M059J (cell line): ENCODE measurements at places on chromosomes 7 and 10.

DNA sequence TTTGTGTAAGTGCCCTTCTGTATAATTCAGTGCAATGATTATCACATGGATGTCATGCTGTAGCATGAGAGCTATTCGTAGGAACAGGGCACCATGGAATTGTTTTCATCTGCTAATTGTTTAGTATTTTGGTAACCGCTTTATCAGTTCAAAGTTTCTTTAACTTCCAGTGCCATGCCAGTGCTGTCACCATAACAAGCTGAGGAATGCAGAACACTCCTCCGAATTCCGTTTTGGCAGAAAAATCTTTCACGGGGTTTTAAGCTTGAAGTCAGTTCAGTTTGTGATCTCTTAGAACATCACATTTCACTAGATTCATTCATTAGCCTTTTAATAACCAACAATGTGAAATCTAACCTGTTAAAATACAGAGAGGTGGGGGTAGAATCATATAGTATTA lies 117.2 kb upstream of the SEMA3C start:
- DNase-seq = peak; percentile 18

- DNase-seq = no peak
Measured at GRCh38 chr7:77415476-77415822, 700 bp downstream of the GSAP start.

DNA sequence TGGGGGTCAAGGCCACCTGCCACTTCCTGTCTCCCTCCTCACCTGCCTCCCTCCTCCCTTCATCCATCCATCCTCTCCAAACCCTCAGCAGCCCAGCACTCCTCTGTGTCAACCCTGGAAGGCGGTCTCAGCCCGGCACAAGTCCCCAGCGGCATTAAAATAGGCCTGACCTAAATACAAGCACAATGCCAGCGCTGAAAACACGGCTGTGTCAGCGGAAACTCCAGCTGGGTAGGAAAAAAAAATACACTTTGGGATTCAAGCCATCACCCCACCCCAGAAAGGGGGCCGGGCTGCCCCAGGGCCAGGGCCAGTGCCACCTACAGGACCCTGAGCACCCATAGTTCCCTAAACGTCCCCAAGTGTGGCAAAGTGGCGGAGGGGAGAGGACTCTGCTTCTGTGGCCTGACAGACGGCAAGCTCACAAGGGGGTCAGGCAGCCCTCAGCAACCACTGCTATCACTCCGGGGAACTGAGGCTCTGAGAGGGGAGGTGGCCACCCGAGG lies 22.7 kb upstream of the GTF2IRD1 start:
- no peak for DNase-seq

DNA sequence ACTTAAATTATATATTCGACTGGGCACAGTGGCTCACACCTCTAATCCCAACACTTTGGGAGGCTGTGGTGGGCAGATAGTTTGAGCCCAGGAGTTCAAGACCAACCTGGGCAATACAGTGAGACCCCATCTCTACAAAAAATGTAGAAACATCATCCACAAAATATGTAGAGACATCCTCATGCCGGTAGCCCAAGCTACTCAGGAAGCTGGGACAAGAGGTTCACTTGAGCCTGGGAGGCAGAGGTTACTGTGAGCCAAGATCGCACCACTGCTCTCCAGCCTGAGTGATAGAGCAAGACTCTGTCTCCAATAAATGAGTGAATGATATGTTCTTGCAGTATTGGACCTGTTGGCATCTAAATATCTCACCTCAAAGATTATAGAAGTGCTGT lies 22.6 kb upstream of the TNS3 start:
- no peak for DNase-seq

GRCh38 chr10:42952931-42953683 lies 123.8 kb upstream of the RET start:
- no peak for DNase-seq

- peak; percentile 50 for DNase-seq
Measured at GRCh38 chr10:125868372-125868975, 12.6 kb downstream of the DHX32 start.

GRCh38 chr10:86732771-86733170 lies 23.6 kb upstream of the BMPR1A start:
- DNase-seq = no peak

GRCh38 chr10:15744217-15744865 lies 24.6 kb upstream of the ITGA8 start:
- peak; percentile 44 for DNase-seq

- no peak for DNase-seq
Measured at GRCh38 chr10:630581-631073, 58.8 kb downstream of the DIP2C start.
